HTR-8/SVneo (cell line): ENCODE measurements at places on chromosomes 2 and 18.
A peak's percentile ranks its signal among the peaks of the same experiment; 100 is the strongest.

GRCh38 chr18:23487738-23488570, 15.4 kb upstream of the RMC1 start:
- DNase-seq, result no peak

- DNase-seq, result no peak
Measured at GRCh38 chr2:112821682-112822081, 14.9 kb downstream of the IL1B start.

GRCh38 chr2:86625096-86625495, 1.4 kb upstream of the RNF103 start:
- no peak for DNase-seq

- DNase-seq, result no peak
Measured at GRCh38 chr2:235688511-235689426, 194.9 kb downstream of the AGAP1 start.

DNA sequence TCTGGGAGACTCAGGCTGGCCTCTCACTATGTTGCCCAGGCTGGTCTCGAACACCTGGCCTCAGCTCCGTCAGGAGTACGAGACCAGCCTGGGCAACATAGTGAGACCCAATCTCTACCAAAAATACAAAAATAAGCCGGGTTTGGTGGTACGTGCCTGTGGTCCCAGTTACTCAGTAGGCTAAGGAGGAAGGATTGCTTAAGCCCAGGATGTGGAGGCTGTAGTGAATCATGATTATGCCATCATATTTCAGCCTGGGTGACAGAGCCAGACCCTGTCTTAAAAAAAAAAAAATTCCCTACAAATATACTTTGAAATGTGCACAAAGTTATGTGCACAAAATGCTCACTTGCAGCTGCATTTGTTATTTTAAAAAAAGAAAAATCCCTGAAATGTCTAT, 26.3 kb upstream of the AGAP1 start:
- no peak for DNase-seq

GRCh38 chr18:3758531-3758930, 308.6 kb downstream of the TGIF1 start:
- DNase-seq, result peak; percentile 36

GRCh38 chr18:58038063-58038462, 6.0 kb upstream of the NEDD4L start:
- no peak for DNase-seq

DNA sequence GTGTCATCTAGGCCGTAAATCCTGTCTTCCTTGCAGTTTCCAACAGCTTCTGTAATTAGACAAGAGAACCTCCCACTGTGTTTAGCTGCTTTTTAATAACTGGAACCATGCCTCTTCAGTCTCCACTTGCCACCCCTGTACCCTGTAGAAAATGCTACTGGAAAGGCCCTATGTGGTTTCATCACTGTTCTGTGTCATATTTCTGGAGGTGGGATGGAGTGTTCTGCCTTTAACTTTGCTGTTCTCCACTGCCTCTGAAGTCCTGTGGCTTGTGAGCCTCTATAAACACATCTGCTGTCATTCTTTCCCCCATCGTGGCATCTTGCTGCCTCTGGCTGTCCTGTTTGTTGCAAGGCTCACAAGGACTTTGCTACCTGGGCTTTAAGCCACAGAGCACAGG, 17.9 kb downstream of the MGAT5 start:
- no peak for DNase-seq

GRCh38 chr2:212147921-212148513, 390.6 kb downstream of the ERBB4 start:
- DNase-seq, result peak; percentile 7

GRCh38 chr18:55179835-55180234, 220.6 kb upstream of the CCDC68 start:
- DNase-seq, result no peak

DNA sequence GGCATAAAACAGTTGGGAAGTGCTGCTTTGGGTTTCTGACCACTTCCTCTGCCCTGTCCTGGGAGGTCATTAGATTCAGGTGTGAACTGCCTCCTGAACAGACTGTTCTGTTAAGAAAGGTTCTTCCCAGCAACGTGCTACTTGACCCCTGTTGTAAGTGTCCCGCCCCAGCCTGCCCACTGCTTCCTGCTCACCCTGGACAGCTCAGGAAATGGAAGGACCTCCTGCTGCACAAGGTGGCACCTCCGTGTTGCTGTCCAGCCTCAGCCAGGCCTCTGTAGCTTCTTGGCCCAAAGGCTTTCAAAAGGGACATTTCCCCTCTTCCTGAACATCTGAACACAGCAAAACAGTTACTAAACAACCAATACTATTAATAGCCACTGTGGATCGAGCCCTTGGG, 5.3 kb downstream of the TOGARAM2 start:
- DNase-seq, result no peak

DNA sequence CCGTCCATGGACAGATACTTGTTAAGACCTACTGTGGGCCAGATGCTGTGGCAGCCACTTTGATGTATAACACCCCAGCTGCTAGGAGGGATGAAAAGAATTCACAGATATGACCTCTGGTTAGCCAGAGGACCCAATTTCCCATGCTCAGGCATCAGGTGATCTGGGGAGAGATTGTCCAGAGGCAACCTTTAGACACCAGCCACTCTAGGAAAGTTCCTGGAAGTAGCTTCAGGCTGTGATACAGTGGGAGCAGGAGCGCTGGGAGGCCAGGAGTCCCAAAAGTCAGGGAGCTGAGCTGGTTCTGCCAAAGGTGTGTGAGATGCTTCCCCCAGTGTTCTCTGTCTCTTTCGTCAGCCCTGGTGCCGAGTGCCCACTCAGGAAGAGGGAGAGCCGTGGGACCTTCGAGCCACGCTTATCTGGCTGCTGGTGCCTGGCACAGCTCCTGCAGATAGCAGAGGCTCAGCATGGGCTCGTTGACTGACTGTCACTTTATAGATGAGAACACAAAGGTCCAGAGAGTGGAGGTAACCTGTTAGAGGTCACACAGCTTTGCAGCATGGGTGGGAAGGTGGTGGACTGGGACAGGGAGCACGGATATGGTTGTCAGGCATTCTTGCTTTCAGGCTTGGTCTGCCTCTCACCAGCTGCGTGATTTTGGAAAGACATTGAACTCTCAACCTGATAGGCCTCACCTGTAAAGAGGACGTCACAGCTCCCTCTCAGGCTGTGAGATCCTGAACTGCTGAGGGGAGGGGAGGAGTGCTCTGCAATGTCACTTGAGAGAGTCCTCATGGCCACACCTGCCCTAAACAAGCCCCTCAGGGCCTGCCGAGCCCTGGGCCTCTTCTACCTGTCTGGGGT, 7.8 kb upstream of the RALB start:
- no peak for DNase-seq

- no peak for DNase-seq
Measured at GRCh38 chr2:172667581-172668325, 67.9 kb upstream of the RAPGEF4 start.

DNA sequence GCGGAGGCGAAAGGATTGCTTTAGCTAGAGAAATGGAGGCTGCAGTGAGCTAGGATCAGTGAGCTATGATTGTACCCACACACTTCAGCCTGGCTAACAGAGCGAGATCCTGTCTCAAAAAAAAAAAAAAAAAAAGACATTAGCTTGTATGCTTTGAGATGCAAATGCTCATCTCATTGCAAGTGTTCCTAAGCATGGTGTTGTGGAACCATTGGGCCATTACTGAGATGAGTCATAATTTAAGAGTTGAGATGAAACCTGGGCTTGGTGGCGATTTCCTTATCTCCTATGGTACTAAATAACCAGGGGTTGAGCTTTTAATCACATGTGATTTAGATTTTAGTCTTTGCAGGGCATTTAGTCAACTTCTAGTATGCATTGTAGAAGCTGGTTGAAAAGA, 2.2 kb downstream of the PLEKHA3 start:
- no peak for DNase-seq

DNA sequence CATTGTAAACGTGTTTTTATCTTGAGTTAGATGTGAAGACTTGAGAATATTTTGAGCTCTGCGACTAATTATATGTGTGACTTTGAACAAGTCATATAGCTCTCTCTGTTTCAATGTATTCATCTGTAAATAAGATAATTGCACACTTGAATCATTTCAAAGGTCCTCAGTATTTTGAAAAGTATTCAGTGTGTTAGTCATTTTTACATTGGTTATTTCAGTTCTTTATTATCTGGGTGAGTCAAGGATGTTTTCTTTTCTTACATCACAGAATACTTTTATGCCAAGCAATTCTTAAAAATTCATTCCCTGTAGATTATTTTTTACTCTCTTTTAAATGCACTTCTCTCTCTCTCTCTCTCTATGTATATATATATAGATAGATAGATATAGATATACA, 1098.0 kb upstream of the ZEB2 start:
- DNase-seq, result no peak

DNA sequence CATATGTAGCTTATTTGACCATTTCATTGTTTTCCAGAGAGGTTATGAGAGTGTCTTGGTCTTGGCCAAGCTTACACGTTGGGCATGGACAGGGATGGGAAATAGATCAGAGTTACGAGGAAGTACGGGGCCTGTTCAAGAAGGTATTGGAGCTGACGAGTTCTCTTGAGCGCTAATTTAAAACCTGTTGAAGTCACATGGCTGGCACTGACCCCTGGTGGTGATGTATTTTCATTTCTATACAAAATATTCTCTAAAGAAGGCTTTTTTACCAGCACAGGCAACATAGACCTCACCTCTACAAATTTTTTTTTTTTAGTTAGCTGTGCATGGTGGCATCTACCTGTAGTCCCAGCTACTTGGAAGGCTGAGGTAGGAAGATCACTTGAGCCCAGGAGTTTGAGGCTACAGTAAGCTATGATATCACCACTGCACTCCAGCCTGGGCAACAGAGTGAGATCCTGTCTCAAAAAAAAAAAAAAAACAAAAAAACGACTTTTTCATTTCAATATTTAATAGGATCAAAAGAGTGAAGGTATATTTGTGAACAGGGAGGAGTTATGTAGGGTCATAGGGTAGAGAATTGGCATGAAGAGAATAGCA, 19.6 kb downstream of the UGP2 start:
- DNase-seq, result no peak

DNA sequence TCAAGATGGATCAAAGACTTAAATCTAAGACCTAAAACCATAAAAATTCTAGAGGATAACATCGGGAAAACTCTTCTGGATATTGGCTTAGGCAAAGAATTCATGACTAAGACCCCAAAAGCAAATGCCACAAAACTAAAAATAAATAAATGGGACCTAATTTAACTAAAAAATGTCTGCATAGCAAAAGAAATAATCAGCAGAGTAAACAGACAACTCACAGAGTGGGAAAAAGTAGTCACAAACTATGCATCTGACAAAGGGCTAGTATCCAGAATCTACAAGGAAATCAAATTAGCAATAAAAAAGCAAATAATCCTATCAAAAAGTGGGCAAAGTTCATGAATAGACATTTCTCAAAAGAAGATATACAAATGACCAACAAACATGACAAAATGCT, 18.2 kb upstream of the ASB18 start:
- no peak for DNase-seq

GRCh38 chr18:37321582-37322491, 243.8 kb downstream of the CELF4 start:
- DNase-seq, result no peak

DNA sequence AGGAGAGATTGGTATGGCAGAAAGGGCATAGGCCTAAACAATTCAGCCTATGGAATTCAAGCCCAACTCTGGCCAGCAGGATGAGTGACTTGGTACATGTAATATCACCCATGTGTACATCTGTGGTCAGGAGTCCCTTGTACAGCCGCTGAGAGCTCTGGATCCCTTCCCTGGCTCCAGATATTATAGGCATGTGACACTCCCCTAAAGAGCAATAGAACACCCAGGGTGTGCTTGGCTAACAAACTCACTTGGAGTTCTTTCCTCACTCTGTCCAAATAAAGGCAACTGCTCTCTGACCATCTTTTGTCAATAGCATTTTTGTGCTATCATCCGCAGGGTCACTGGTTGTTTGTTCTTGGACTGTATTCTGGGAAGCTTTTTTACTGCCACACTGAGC, 197.4 kb upstream of the NCKAP5 start:
- DNase-seq, result no peak

DNA sequence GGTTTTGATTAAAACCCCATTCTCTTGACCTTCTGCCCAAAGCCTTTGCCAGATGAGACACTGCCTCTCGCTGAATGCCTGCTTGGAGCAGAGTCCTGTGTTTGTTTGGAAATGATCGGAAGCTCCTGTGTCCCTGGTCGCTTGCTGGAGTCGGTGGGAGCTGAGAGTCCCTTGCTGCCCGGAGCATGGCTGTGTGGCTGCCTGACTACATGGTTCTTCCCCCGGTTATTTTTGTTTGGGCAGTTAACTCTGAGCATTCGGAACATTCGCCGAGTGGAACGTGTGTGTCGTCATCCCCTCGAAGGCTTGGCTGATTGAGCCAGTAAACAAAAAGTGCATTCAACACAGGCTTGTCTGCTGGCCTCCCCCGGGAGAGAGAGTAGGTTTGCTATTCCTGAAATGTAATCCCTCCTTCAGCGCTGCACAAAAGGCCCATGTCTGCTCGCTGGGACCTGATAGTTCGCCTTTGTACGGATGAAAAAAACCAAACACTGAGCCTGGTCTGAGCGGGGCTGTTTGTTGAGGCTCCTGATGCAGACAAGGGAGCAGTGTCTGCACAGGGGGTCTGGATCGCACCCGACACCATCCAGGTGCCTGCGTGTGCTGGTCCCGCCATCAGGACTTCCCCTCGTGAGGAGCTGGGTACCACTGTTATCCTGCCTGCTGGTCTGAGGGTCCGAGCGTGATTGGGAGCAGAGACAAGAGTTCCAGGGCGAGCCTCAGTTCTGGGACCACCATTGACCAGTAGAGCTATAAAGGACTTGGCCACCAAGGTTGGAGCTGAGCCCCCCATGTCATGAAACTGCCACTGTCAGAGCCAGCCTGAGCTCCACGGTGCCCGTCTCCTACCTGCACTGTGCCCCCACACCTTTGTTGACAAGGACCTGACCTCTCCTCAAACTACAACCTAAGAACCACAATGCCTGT, 83.8 kb downstream of the AGAP1 start:
- no peak for DNase-seq

GRCh38 chr2:40480073-40480472, 28.2 kb upstream of the SLC8A1 start:
- no peak for DNase-seq

DNA sequence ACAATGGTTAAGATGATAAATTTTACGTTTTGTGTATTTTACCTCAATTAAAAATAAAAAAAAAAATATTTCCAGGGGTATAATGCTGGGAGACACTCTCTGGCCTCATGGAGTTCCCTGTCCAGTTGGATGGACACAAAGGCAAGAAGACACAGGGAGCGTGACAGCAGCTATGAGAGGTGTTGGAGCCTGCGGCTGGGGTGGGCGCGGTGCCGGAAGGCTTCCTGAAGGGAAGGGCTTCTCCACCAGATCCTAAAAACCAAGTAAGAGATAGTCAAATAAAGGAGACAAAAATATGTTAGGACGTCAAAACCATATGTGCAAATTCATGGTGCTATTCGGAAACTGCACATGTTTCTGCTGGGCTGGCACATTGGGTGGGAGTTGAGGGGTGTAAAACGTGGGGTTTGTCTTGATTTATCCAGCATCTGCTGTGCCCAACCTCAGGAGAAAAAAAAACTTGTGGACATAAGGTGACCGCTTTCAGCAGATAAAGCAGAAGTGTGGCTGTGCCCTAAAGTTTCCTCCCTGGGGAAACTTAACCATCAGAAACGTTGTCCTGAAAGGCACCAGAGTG, 467.6 kb downstream of the RNF144A start:
- no peak for DNase-seq
